T-helper 2 cell treated with Interferon-gamma antibody and Interleukin-4, amounts not matched to agents 5 μg/mL and 100 μg/mL, for 36 hours (primary cell): ENCODE measurements at places on chromosomes 6 and 20.

DNA sequence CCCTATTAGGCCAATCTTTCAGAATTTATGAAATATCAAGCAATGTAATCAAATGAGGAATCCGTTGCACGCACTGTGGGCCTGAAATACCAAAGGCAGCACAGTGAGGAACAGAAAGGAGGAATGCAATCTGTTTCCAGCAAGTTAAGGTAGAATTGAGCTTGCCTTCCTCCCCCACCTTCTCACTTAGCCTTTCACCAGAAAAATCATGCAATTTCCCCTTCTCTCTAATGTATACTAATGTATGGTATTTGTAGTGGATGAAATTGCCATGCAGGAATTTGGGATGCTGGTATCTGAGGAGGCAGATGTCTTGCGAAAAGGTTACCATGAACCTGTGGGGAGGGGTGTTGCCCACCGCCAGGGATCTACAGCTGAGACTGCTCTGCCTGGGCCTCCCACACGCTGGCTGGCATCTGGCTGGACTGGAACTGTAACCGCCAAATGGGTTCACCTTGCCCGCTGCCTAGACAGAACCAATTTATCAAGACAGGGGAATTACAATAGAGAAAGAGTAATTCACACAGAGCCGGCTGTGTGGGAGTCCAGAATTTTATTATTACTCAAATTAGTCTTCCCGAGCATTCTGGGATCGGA, 222.4 kb upstream of the MYLIP start:
- DNase-seq, result no peak
- H3K4me1 ChIP-seq, result peaks cover 65% of the 10 kb centered on the region
- H3K4me3 ChIP-seq, result peak overlapping the region; percentile 45

DNA sequence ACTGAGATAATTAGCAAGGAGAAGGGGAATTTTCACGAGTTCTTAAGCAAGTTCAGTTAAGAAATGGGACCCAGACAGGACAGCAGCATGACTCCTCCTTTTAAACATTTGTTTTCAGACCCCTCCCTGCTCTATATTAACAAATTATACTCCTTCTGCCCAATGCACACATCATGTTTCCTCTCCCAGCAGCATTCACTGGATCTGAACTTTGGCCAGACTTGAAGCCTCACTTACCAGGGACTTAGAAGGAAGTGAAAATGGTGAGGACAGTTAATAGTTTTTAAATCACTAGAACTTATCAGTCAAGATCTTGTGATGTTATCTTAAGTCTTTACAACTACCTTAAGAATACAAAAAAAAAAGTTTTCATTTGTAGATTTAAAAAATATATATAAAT, 1174.7 kb upstream of the MAP3K7 start:
- no peak overlapping the region for H3K27ac ChIP-seq
- no peaks in the 10 kb centered on the region for H3K4me1 ChIP-seq
- H3K27me3 ChIP-seq, result no peaks in the 10 kb centered on the region
- no peak for DNase-seq

DNA sequence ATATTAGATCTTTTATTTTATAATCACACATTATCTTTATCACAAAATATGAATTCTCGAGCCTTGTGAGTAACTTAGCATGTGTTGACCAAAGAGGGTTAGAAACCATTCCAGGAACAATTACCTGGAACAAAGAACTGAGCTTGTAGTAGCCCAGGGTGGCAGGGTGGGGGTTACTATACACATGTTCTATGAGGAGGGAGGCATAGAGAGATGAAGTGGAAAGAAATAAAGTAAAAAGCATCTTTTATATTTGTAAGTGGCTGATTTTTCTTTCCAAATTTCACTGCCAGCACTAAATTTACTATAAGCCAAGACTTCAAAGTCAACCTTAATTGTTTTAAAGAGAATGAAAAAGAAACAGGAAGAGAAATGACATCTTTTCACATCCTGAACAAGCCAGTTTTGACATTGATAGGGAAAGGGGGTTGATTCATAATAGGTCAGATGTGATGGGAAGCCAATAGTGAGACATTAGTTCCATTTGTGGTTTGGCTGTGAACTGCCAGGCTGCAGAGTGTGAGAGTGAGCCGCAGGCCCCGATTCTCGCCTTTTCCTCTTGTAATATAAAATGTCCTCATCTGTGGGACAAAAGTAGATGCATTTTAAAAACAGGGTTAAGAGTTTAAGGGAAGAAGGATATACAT, 52.7 kb upstream of the MYB start:
- peaks cover 47% of the 10 kb centered on the region for H3K4me1 ChIP-seq
- H3K27ac ChIP-seq, result peak overlapping the region; percentile 97
- no peaks in the 10 kb centered on the region for H3K27me3 ChIP-seq
- H3K36me3 ChIP-seq, result peaks cover 9% of the 10 kb centered on the region
- peak overlapping the region; percentile 78 for H3K4me3 ChIP-seq

- no peak for DNase-seq
- H3K27me3 ChIP-seq, result peaks cover 23% of the 10 kb centered on the region
- H3K4me1 ChIP-seq, result no peaks in the 10 kb centered on the region
- no peaks in the 10 kb centered on the region for H3K36me3 ChIP-seq
These were observed 122.7 kb upstream of the AGPAT4 start for GRCh38 chr6:161396539-161396938.

GRCh38 chr20:50450881-50451752, 59.1 kb upstream of the PTPN1 start:
- peaks cover 19% of the 10 kb centered on the region for H3K4me1 ChIP-seq
- no peak overlapping the region for H3K27ac ChIP-seq
- H3K27me3 ChIP-seq, result peaks cover 26% of the 10 kb centered on the region
- DNase-seq, result no peak
- peak overlapping the region; percentile 49 for H3K4me3 ChIP-seq

DNA sequence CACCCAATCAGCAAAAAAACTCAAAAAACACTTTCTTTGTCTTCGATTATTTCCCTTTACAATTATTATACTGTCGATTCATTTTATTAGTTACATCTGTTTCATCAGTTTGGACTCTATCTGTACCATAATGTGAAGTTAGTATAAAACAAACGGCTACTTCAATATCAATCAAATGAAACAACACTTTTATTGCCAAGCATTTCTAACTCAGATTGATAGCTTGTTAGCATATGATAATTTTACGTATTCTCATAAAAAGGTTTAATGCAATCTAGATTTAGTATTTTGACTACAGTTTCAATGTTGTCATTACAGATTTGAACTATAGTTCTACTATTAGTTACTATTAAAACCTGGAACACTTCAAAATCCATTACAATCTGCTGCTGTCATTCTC, 149.3 kb downstream of the PTPRK start:
- H3K4me1 ChIP-seq, result peaks cover 2% of the 10 kb centered on the region
- H3K27me3 ChIP-seq, result no peaks in the 10 kb centered on the region
- no peak overlapping the region for H3K27ac ChIP-seq
- H3K36me3 ChIP-seq, result no peaks in the 10 kb centered on the region

- H3K36me3 ChIP-seq, result peaks cover 3% of the 10 kb centered on the region
- H3K27ac ChIP-seq, result peak overlapping the region; percentile 80
- H3K4me3 ChIP-seq, result no peak overlapping the region
- no peak for DNase-seq
- no peaks in the 10 kb centered on the region for H3K27me3 ChIP-seq
These were observed 460.4 kb upstream of the JARID2 start for GRCh38 chr6:14785493-14785790.

- peaks cover 16% of the 10 kb centered on the region for H3K27me3 ChIP-seq
- no peak overlapping the region for H3K27ac ChIP-seq
- no peak for DNase-seq
- no peak overlapping the region for H3K4me3 ChIP-seq
- H3K4me1 ChIP-seq, result no peaks in the 10 kb centered on the region
These were observed 29.3 kb upstream of the B4GALT5 start for GRCh38 chr20:49742948-49743347.

DNA sequence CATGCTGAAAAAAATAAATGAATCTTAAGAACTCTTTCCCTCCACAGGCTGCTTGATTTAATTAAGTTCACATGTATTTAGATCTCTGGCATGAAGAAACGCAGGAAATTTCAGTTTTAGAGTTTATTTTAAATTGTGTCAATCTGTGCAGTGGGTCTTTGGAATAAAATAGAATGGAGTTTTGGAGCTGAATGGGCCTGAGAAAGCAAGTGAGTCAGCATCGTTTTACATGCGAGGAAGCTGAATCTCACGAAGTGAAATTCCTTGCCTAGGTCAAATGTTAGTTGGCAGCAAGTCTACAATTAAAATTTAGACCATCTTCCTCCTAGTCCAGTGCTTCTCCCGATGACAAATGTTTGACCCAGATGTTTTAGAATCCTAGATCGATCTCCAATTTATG, 22.4 kb downstream of the MAP7 start:
- H3K36me3 ChIP-seq, result no peaks in the 10 kb centered on the region
- H3K4me1 ChIP-seq, result peaks cover 14% of the 10 kb centered on the region
- peaks cover 21% of the 10 kb centered on the region for H3K27me3 ChIP-seq

DNA sequence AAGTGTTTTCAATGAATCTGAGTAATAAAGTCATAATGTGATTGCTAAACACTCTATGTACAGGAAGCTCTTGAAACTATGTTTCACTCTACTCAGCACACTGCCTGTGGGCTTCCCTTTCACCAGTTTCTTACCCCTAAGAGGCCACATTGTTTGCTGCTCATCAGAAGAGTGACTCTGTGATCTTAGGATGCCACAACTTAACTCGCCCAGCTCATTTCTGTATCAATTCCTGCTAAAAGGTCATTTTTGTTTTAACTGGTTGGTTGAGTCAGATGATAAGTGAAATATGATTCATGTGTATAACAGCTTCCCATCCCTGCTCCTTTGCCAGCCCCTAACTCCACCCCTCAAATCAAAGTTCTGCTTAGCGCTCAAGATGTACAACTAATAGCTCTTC, 9.8 kb upstream of the NDUFAF4 start:
- H3K27ac ChIP-seq, result no peak overlapping the region
- H3K4me1 ChIP-seq, result peaks cover 17% of the 10 kb centered on the region
- H3K27me3 ChIP-seq, result peaks cover 4% of the 10 kb centered on the region
- DNase-seq, result peak; percentile 69
- H3K4me3 ChIP-seq, result no peak overlapping the region

GRCh38 chr6:5712349-5713215, 294.1 kb downstream of the NRN1 start:
- no peak overlapping the region for H3K4me3 ChIP-seq
- peaks cover 6% of the 10 kb centered on the region for H3K36me3 ChIP-seq
- no peak for DNase-seq
- no peaks in the 10 kb centered on the region for H3K27me3 ChIP-seq
- H3K27ac ChIP-seq, result no peak overlapping the region
- no peaks in the 10 kb centered on the region for H3K4me1 ChIP-seq

GRCh38 chr6:159433550-159433949, 259.5 kb downstream of the SOD2 start:
- no peaks in the 10 kb centered on the region for H3K27me3 ChIP-seq
- H3K4me1 ChIP-seq, result no peaks in the 10 kb centered on the region
- H3K27ac ChIP-seq, result no peak overlapping the region
- no peak for DNase-seq

GRCh38 chr6:142796571-142796970, 148.4 kb downstream of the HIVEP2 start:
- peaks cover 11% of the 10 kb centered on the region for H3K36me3 ChIP-seq
- H3K27me3 ChIP-seq, result no peaks in the 10 kb centered on the region
- peaks cover 13% of the 10 kb centered on the region for H3K4me1 ChIP-seq

GRCh38 chr6:4888841-4889240, 112.6 kb downstream of the CDYL start:
- H3K36me3 ChIP-seq, result peaks cover 3% of the 10 kb centered on the region
- no peak overlapping the region for H3K4me3 ChIP-seq
- no peak for DNase-seq

- peaks cover 22% of the 10 kb centered on the region for H3K27me3 ChIP-seq
- no peak for DNase-seq
- H3K4me3 ChIP-seq, result no peak overlapping the region
- H3K4me1 ChIP-seq, result peaks cover 17% of the 10 kb centered on the region
- H3K36me3 ChIP-seq, result peaks cover 4% of the 10 kb centered on the region
- no peak overlapping the region for H3K27ac ChIP-seq
These were observed 4.5 kb upstream of the CD109 start for GRCh38 chr6:73691512-73691911.

- peaks cover 50% of the 10 kb centered on the region for H3K4me1 ChIP-seq
- H3K36me3 ChIP-seq, result peaks cover 27% of the 10 kb centered on the region
- no peak for DNase-seq
- peak overlapping the region; percentile 78 for H3K4me3 ChIP-seq
- H3K27ac ChIP-seq, result peak overlapping the region; percentile 74
- no peaks in the 10 kb centered on the region for H3K27me3 ChIP-seq
These were observed 87.3 kb upstream of the TULP1 start for GRCh38 chr6:35599761-35600658.

DNA sequence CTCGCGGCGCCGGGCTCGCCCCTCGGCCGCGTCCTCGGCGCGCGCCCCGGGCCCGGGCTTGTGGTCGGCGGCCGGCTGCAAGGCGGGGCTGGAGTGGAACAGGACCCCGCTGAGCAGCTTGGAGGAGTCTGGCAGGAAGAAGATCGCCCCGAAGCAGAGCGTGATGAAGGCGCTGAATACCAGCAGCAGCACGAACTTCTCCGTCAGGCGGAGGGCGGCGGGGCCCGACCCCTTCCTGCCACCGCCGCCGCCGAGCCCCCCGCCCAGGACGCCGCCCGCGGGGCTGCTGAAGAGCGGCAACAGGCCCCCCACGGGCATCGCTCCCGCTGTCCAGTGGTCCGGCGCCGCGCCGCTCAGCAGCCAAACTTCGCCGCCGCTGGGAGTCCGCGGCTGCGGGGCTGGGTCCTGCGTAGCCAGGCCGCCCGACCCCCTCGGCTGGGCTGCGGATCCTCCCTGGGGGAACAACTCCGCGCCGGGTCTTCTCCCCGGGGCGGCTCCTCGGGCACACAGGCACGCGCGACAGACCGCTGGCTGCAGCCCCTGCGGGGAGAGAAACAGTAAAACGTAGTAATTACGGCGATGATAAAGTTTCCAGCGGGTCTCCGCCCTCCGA, 707 bp downstream of the MAN1A1 start:
- H3K36me3 ChIP-seq, result peaks cover 26% of the 10 kb centered on the region
- no peaks in the 10 kb centered on the region for H3K27me3 ChIP-seq
- peak overlapping the region; percentile 91 for H3K27ac ChIP-seq
- H3K4me3 ChIP-seq, result peak overlapping the region; percentile 87

DNA sequence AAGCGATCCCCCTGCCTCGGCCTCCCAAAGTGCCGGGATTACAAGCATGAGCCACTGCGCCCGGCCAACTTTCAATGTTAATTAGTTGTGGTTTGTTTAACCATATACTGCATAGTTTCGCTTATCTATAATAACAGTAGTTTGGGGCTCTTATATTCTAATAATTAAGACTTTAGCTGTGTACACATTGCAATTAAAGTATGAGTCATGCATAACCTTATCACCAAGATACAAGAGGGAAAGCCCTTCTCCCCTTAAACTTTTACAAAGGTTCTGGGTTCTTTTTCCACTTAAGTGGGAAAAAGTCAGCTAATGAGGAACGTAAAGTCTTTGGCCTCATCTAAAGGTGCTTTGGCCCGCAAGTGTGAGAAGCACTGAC, 3.2 kb upstream of the MCCD1 start:
- DNase-seq, result no peak
- peaks cover 20% of the 10 kb centered on the region for H3K27me3 ChIP-seq
- no peak overlapping the region for H3K27ac ChIP-seq

DNA sequence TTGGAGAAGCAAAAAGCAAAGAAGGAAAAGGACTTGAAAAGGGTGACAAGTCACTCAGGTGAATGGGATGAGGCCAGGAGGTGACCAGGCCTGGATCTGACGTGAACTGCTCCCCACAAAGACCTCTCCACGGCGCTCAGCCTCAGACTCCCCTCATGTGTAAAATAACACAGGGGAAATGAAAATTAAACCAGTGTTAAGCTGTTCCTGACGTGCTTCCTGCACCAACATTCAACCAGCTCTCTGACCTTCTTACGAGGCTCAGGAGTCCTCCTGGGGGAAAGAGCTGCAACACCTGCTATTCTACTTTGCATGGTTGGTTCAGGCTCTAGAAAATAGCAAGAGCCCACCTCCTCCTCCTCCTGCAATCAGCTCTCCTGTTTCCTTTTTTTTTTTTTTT, 256.7 kb downstream of the ATXN1 start:
- H3K4me3 ChIP-seq, result peak overlapping the region; percentile 66
- no peak overlapping the region for H3K27ac ChIP-seq
- no peak for DNase-seq
- peaks cover 44% of the 10 kb centered on the region for H3K4me1 ChIP-seq
- H3K27me3 ChIP-seq, result no peaks in the 10 kb centered on the region
- H3K36me3 ChIP-seq, result peaks cover 28% of the 10 kb centered on the region
